ENCODE measurements at places on chromosomes 2 and 18. TPM values are rescaled to one million over a fixed set of nuclear protein-coding genes. Genes with fewer than 3 reads are reported as not detected.

Gene CCDC74A
- total RNA-seq: 24.2 TPM

- no peak for DNase-seq
Measured at GRCh38 chr2:16870491-16871076, 204.9 kb upstream of the CYRIA start.

Gene FEV
- total RNA-seq: not detected

Gene VIL1
- not detected for total RNA-seq

DNA sequence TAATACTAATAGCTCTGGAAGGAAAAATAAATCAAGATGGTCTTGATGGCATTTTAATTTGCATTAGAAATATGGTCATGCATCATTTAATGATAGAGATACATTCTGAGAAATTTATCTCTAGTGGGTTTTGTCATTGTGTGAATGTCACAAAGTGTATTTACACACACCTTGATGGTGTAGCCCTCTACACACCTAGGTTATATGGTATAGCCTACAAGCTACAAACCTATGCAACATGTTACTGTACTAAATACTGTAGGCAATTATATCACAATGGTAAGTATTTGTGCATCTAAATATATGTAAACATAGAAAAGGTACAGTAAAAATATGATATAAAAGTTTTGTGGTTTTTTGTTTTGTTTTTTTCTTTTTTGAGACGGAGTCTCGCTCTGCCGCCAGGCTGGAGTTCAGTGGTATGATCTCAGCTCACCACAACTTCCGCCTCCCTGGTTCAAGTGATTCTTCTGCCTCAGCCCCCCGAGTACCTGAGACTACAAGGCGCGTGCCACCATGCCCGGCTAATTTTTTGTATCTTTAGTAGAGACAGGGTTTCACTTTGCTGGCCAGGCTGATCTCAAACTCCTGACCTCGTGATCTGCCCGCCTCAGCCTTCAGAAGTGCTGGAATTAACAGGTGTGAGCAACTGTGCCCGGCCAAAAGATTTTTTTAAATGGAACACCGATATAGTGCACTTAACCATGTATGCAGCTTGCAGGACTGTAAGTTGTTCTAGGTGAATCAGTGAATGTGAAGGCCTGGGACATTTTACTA, 83.7 kb upstream of the UBXN4 start:
- DNase-seq: no peak
